ENCODE measurements at places on chromosomes 16 and 17.
A peak's percentile ranks its signal among the peaks of the same experiment; 100 is the strongest.

DNA sequence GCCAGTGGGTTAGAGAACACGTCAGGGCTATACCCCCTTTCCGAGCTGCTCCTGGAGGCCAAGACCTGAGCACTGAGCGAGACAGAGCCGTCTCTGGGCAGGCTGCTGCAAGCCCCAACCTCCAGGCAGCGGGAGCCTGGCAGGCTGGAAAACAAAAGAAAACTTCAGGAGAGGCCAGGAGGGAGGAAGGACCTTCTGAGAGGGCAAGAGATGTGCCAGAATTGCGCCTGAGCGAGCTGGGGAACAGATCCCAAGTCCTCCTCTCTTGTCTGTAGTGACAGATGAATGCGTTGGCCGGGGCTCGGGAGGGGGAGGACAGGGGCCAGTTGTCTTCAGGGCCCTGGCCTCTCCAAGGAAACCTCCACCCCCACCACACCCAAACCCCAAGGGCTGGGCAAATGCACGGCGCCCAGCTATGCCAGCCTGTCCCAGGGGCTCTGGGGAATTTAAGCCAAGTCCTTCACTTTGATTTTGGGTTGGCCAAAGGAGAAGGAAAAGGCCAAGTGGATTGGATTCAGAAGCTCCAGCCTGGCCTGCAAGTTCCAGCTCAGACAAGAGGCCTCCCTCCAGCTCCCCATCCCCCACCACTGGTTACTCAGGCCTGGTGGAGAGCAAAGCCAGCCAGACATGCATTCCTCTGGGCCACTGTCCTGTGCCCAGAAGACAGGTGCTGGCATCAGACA lies 18.1 kb downstream of the SDK2 start:
- no peak for DNase-seq

- peak; percentile 56 for DNase-seq
Measured at GRCh38 chr16:53099318-53100130, 44.7 kb downstream of the CHD9 start.

DNA sequence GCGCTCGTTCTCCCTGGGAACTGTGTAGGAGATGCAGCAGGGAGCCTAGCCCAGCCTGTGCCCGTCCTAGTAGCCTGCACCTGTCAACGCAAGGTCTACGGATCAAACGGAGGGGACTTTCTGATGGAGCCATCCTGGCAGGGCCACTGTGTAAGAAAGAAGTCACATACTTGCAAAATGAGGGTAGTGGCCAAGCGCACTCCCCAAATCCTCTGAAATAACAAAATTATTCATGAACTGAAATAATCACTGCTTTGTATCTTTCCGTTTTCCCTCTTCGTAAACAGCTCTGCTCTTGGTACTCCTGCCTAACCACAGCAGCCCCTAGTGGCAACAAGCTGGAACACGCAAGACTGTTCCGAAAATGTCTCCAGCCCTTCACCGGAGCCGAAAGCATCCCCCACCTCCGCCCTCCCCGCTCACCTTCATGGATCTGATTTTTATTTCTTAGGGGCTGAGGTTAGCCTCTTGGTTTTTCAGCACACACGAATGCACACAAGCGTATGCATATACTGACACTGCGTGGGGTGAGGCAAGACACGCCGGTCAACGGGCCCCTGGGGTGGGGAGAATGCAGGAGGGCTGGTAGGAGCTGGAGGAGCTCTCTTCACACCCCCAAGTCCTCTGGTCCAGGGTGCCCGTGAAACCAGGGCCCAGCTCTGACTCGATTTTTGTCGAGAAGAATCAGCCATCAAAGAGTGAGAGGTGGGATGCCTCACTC lies 100.8 kb downstream of the ABCC12 start:
- DNase-seq: peak; percentile 36

GRCh38 chr17:19706791-19707727 lies 9.3 kb downstream of the SLC47A2 start:
- DNase-seq: no peak

DNA sequence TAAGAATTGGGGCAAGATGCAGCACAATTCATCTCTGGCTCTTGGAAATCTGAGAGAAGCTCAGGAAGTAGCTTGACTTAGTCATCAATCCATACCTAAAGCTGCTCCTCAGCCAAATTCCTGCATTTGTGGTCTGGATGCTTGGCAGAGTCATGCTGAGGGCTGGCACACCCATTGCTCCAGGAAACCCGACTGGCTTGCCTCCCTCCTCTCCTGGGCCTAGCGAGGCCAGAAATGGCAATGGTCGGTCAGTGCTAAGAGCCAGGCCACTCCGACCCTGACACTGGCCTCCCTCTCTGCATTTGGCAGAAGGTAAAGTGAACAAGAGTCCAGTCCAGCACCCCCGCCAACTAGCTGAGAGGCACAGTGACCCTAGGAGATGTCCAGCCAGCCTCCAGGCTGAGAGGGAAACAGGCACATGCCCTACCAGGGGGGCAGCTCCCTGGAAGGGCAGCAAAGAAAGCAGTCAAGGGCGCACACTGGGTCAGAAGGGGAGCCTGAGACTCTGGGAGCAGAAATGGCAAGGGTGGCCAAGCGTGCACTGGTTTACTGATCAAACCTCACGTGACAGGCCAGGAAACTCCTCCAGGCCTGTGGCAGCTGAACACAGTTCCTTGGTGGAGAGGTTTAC lies 10.0 kb downstream of the POLDIP2 start:
- DNase-seq: no peak

- no peak for DNase-seq
Measured at GRCh38 chr17:75571197-75571884, 16.3 kb upstream of the MYO15B start.

DNA sequence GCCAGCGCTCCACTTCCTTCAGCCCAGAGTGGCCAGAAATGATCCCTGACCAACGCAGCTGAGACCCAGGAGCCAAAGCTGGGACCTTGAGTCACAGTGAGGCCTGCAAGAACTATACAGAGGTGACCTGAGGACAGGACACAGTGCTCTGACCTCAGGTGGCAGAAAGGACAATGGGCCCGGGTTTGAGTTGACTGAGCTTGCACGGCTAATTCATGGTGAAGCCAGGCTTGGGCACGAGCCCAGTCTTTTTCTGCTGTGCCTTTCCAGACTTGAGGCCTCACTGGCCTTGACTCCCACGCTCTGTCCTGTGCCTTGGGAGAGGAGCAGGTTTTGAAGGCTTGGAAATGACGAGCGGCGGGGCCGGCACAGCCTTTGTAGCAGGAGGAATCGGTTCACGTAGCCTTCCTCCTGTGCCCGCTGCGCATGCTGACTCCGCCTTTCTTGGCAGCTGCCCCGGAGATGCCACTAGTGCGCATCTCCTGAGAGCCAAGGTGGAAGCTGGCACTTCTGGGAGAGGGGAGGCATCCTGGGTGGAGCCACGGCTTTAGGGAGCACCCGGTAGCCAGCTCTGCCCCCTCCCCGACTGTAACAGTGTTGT lies 34.9 kb downstream of the NDEL1 start:
- no peak for DNase-seq

DNA sequence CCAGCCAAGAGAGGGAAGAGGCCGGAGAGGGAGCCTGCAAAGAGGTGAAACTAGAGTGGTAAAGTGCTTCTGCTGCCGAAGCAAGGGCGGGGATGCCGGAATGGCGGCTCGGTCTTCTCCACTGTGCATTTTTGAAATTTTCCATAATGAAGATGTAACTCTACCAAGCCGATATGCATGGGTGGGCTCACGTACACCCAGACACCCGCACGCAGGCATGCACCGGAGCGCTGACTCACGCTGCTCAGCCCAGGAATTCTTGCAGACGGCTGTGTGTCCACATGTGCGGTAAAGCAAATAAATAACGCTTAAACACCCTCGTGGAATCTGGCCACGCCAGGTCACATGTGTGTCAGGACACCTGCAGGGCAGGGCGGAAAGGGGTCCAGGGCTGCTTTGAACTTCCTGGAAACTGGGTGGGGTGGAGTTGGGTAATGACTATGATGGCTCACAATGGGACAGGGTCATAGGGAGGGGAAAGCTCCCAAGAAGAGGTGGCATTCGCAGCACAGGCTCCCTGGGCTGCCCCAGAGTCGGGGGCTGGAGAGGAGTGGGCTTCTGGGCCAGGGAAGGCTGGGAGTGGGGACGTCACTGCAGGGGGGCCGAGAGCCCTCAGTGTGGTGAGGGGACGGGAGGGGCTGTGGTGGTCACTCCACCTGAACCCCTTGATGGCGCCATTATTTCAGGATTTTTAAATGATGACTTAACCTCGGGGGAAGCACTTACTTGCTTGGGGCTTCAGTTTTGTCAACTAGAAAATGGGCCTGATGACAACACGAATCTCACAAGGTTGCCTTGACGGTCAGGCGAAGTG lies 265.5 kb downstream of the PARN start:
- no peak for DNase-seq
